Amniotic stem cell (primary cell): ENCODE measurements at places on chromosomes 2 and 18.
A peak's percentile ranks its signal among the peaks of the same experiment; 100 is the strongest.

GRCh38 chr2:153635494-153635893 is 156.9 kb upstream of the RPRM start:
- no peak for DNase-seq

DNA sequence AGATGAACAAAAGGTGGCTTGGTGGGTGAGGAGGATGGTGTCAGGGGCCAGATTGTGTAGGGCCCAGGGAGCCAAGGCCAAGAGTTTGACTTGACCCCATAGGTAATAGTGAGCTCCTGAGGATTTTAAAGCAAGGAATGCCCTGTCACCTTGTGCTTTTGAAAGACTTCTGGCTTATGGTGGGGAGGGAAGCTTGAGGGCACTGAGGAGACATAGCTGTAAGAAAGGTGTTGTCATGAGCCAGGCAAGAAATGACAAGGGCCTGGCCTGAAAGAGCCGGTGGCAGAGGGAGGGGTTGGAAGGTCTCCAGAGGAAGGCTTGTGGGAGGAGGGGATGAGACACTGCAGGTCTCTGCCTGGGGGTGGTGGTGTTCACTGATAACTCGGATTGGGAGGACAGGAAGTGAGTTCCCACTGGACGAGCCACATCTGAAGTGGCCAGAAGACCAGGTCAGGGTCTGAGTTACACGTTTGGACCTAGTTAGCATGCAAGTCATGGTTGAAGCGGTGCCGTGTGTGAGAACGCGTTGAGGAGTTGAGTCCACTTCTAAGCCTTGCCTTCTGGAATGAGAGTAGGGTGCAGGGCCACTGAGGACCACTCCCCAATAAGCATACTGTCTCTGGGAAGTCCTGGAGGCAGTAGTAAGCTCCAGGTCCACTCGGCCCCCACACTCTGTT is 64.3 kb downstream of the TET3 start:
- DNase-seq = no peak

DNA sequence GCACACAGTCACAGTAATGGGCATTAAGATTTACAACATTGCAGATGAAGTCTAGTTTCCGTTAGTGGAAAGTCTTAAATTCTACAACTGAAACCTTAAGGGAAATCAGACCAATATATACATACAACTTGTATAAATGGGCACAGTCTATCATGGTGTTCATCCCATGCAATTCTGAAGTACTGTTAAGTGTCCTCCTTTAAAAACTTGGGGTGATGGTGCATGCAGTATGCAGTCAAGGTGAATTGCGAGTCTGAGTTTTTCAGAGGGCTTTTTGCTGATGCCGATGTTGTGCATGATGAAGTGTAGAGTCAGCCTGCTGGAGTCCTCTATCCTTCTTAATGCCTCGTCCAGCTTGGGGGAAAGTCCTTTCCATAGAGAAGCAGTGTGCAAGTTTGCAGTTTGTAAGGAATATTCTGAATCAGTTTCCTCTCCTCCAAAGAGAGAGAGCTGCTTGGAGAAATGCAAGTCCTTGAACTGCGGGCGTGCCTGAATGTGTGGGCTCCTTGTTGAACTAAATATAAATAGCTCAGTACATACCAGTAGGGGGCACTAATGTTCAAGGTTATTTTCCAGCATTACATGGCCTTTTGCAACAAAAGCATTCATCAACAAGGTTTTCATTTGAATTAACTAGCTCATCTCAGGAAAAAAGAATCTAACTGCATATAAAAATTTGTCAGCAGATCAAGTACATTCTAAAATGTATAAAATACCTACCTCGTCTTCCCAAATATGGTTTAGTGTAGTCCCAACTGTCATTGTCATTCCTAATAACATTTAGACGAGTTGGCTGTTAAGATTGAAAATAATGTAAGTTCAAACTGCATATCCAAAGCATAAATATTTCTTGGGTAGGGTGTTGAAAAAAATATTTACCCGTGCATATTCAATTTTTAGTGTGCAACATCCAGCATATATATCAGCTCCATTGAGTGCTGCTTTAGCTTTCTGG is 21.3 kb downstream of the HNRNPLL start:
- DNase-seq = peak; percentile 59

DNA sequence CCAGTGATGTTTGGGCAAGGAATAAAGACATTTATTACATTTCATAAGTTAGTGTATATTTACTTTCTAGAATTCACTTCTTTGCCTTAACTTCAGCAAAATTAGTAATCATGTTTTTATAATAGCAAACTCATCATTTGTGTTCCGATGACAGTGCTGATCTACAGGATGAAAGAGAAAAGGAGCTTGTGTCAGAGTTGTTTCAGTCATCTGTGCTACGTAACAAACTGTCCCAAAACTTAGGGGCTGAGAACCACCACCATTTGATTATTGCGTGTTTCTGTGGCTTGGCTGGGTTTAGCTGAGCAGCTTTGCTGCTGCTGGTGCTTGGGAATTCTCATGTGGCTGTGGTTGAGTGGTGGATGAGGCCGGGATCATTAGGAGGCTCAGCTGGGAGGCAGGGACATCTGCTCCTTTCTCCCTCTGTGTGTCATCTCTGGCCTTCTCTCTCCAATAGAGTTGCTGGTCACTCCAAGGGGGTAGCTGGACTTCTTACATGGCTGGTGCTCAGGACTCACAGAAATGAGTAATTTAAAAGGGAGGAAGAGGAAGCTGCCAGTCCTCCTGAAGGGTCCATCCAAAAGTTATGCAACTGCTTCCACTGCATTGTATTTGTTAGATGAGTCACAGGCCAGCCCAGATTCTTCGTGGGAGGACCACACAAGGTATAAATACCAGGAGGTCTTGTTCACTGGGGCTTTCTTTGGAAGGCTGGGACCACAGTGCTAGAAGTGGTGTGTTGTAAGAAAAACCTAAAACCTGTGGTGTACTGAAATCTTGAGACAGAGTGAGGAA is 43.4 kb upstream of the HAAO start:
- DNase-seq = peak; percentile 56

DNA sequence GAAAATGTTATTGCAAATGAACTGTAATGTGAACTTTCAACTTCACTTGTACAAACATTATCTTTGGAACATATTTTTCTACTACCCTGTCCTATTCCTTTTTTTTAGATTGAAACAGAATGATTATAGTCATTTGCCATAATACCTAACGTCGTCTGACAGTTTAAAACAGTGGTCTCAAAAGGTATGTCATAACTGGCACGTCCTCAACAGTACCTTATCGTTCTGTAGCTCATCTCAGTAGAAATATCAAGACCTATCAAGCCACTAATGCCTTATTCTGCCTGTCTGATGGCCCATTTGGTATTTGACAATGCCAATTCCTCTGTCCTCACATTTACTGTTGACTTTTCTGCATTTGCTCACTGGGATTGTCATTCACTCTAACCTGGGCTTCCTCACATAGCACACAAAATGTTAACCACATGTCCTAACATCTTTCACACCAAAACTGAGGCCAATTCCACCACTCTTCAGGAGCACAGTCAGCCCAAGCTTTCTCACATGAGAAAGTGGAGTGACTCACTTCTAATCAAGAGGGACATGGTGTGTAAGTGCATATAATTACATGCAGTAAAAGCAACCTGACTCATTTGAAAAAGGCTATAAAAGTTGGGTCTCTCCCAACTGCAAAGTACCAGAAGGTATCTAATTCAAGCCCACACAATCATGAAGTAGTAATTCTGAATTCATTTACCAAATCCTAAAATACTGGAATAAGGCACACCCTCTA is 34.8 kb downstream of the DNER start:
- no peak for DNase-seq

DNA sequence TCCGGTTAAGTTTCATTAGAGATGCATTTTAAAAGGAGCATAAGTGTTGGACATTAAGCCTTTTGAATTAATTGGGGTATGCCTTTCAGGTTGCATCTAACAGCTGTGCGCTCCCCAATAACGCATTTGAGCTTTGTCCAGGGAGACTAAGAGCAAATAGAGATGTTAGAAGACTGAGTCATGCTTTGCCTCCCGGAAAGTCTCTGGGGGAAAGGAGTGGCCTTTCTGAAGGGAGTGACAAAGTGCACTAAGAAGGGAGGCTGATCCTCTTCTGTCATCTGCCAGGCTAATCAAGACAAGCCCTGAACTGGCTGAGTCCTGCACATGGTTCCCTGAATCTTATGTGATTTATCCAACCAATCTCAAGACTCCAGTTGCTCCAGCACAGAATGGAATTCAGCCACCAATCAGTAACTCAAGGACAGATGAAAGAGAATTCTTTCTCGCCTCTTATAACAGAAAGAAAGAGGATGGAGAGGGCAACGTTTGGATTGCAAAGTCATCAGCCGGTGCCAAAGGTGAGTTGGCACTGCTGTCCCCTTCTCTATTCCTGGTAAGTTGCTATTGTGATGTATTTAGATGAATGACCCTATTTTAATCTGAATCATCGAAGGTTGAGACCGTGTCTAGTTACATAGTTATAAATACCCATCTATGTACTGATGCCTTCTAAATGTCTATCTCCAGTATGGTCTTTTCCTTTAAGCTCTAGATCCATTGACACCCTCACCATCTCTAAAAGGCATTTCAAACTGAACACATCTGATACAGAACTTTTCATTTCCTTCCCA is 12.1 kb downstream of the TTL start:
- DNase-seq = no peak

DNA sequence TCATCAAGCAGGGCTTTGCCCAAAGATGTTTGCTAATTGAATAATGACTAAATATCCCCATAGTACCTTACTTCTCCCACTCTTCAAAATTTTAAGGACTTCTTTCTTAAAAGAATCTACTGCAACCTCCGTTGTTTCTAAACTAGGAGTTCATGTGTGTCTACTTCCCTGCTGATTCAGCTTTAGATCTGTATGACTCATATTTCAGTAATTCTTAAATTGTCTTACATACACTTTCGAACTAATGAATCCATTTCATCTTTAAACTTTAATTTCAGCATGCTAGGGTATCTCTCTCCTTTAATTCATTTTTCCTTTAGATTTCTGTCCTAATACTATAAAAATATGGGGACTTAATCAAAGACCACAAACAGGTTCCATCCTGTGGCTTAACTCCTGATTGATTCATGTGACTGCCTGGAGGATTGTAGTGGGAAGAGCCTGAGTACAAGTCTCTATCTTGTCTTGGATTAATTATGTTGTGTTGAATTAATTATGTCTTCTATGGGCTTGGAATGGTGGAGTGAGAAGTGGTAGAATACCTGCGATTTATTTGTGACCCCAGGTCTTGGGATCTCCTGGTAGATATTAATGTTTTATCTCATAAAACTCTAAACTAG is 24.9 kb upstream of the COL5A2 start:
- DNase-seq = no peak

DNA sequence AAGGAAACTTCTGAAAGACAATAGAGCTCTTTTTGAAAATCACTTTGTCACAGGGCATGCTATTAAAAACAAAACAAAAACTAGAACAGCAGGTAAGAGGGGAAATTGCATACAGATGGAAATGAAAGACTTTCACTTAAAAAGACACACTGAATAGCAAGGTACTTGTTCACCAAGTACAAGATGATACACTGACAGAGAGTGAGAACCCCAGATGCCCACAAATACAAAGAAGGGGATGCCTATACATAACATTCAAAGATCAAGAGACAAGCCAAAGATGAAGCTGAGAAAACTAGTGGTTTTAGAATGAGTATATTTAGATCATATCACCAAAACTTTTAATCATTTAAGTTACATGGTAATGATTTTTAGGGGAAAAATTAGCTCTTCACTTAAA is 60.7 kb downstream of the ASXL2 start:
- DNase-seq = no peak

GRCh38 chr2:227515742-227516141 is 43.8 kb downstream of the AGFG1 start:
- no peak for DNase-seq

DNA sequence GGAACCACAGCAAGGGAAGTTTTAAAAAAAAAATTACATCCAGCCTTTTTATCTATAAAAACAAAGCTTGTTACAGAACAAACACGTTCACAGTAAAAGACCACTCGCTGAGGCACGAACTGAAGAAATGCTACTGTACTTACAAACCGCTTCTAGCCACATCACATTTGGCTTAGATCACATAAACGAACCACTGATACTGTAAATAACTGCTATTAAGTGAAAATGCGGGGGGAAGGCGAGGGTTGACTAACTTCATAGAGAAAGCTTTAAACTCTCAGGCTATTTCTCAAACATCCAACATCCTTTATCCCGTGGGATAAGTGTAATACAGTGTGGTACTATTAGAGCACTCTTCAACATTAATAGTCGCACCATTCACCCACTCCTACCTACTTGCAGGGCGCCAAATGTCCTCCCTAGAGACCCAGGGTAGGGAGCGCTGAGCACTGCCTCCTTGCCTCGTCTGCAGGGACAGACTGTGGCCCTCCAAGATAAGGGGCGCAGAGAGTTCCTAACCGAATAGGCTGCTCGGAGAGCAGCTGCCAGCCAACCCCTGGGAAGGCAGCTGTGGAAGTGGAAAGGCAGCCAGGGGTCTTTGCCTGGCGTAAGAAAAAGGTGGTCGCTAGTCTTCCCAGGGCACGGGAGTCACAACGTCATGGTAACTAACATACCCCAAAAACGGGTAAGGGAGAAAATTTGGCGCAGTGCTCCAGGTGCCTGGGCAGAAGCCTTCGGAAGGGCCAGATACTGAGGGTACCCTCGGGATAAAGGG is 854 bp downstream of the GPR155 start:
- no peak for DNase-seq

- no peak for DNase-seq
Measured at GRCh38 chr2:199778655-199779054, 72.3 kb downstream of the FTCDNL1 start.

DNA sequence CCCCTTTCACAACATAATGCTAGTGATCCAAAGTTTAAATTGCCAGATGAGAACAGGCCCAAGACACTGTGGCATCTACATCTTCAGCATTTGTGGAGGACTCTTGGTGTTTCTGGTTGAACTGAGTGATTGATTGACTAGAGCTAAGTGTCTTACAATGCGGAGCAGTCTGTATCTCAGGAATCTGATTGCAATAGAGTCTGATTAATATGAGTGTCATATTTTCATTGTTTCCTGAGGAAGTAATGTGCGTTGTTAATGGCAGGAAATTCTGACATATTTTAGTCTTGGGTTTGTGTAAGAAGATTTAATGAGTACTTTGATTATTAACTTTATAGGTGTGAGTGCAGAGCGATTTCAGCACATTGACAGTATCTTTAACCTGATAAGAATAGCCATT is 82.0 kb upstream of the PROKR1 start:
- no peak for DNase-seq

DNA sequence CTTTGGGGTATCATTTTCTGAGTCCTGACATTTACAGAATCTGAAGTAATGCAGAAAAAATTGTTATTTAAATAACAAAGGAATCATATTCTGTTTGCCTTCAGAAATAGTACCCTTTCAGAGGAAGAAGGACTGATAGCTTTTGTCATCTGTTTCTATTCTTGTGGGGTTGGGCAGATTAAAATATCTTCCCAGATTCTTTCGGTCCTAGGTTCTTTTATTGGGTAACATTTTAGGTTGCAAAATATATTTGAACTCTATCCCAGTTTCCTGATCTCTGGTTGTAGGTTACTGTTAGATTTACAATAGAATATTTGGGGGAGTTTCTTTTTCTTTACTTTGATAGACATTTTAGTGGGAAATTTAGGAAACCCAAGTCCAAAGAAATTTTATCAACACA is 550.5 kb downstream of the SPAG16 start:
- no peak for DNase-seq

- no peak for DNase-seq
Measured at GRCh38 chr18:27211569-27211968, 26.5 kb upstream of the CHST9 start.
